ENCODE measurements at places on chromosomes 16 and 17.

DNA sequence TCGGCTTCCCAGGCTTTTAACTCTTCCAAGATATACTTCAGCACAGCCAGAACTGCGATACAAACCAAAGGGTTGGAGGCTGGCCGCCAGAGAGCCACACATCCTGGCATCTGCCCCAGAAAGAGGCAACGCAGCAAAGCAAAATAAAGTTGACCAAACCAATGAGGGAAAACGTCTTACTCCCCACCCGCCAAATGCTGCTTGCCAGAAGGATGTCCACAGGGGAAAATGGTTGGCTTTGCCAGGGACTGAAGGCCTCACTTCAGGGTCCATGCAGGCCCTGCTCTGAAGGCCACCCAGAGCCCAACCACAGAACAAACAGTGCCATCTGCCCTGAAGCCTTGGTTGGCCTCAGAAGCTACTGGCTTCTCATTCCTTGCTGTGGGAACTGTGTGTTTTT lies 15.0 kb downstream of the CACNG1 start:
- no peak for DNase-seq

- no peak for DNase-seq
Measured at GRCh38 chr16:5820472-5820871, 722.9 kb upstream of the EEF2KMT start.

GRCh38 chr16:89958068-89958467 lies 9.5 kb downstream of the DEF8 start:
- DNase-seq, result peak; percentile 37

DNA sequence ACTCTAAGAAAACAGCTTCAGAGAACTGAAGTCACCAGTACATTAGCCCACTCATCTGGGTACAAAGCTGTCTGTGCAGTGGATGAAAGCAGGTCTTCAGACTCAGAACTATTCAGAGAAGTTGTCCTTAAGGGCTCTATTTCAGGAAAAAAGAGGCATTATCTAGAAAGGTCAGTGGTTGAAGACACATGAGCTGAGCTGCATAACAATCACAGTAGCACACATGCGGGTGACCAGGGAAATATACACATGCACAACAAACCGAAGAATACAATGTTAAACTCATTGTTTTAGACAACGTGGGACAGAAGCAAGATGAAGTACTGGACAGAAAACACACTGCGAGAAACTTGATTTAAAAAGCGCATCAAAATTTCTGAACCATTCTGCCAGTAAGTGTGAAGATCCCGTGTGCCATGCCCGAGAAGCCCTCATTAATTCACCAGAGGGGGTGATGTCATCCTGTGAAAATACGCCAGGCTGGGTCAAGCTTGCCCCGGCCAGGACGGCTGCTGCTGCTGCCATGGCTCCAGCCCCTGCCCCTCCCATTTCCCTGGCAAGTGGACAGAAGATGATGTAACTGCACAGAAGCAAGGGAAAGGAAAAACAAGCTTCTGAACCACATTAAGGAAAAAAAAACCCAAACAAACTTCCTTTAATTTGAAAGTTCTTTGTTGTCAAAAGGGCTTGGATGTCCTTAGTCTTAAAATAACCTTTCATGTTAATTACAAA lies 10.1 kb downstream of the DYNC1LI2 start:
- no peak for DNase-seq

DNA sequence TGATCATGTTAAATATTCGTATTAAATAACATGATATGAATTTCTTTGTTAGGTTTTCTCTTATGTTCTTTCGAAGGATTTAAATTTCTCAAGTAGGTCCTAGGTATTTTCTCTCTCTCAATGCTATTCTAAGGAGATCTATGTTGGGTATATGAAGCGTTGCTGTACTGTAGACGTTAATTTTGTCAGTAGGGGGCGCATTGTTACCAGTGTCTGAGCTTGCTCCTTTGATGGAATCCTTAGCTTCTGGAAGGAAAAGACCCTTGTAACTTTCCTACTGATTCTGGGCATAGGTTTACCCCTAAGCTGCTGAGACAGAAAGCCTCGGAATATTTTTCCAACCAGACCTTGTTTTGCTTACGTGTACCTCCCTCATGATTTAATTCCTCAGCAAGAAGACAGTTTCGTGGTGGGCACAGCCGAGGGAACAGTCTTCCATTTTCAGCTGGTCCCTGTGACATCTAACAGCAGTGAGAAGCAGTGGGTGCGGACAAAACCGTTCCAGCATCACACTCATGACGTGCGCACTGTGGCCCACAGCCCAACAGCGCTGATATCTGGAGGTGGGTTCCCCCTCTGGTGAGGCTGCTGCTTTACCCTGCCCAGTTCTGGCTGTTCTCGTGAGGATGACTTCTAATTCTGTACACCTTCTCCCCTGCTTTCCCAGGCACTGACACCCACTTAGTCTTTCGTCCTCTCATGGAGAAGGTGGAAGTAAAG lies 17.9 kb downstream of the UTP4 start:
- peak; percentile 84 for DNase-seq

GRCh38 chr17:59838052-59838916 lies 54.5 kb downstream of the TUBD1 start:
- no peak for DNase-seq

Measured in KBM-7 (cell line).